ENCODE measurements at places on chromosomes 12 and 14.
A peak's percentile ranks its signal among the peaks of the same experiment; 100 is the strongest.

GRCh38 chr14:51539571-51540037 is 112.1 kb upstream of the FRMD6 start:
- no peaks in the 10 kb centered on the region for H3K36me3 ChIP-seq
- H3K27ac ChIP-seq = no peak overlapping the region
- H3K4me1 ChIP-seq = no peaks in the 10 kb centered on the region

GRCh38 chr14:82500222-82500621 is 966.6 kb upstream of the SEL1L start:
- H3K27me3 ChIP-seq = no peaks in the 10 kb centered on the region
- no peak overlapping the region for H3K27ac ChIP-seq
- no peak for DNase-seq
- H3K36me3 ChIP-seq = no peaks in the 10 kb centered on the region
- H3K4me3 ChIP-seq = no peak overlapping the region

DNA sequence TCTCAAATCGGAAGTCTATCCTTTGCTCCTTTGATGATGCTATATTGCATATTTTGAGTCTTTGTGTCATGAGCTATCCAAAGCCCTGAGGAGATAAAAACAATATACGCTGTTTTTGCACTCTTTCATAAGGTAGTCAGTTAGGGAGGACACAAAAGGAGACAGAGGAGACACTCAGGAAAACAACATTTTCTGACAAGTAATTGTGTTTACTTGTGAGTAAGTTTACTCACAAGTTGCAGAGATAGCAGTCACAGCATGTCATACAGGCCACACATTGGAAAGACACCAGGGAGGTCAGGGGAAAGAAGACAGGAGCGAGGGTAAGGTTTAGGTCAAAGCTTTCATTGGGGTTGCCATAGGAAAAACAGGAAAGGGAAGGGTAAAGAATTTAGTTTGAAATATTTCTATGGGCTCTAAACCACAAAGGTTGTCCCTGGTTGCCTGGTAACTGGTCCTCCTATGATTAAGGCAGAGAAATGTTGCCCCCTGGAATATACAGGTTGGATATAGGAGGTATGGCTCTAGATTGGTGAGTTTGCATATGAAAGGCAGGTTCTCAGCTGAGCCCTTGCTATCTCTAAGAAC is 7.4 kb upstream of the GABARAPL1 start:
- no peaks in the 10 kb centered on the region for H3K36me3 ChIP-seq
- H3K27ac ChIP-seq = no peak overlapping the region
- no peaks in the 10 kb centered on the region for H3K27me3 ChIP-seq
- DNase-seq = no peak
- H3K4me1 ChIP-seq = no peaks in the 10 kb centered on the region

DNA sequence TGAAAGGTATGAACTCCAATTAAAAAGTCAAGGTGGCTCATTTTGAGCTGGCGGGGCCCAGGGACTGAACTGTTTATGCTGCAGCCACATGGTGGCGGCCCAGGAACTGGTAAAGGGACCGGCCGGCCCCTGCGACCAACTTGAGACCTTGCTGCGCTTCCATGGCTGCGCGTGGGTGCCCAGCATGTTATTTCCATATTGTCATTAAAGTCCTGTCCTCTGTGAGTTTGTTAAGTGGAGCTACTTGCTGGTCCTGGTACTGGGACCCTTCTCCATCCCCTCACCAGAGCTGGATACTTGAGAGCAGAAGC is 62.3 kb downstream of the BEGAIN start:
- H3K36me3 ChIP-seq = peaks cover 3% of the 10 kb centered on the region
- no peak overlapping the region for H3K27ac ChIP-seq
- DNase-seq = no peak
- H3K27me3 ChIP-seq = no peaks in the 10 kb centered on the region

DNA sequence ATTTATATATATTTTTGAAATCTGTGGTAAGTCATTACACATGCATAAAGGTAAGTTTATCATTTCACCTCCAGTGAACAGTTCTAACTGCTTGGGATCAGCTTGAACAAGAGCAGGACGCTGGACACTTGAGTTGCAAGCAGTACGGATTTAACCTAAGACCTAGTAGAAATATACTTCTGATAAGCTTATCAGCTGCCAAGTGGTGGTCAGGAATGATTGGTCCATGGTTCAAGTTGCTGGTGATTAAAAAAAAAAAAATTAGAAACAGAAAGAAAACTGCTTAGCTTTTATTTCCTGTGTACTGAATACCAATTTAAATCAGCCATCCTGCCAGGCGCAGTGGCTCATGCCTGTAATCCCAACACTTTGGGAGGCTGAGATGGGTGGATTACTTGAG is 88.6 kb downstream of the AEBP2 start:
- peaks cover 3% of the 10 kb centered on the region for H3K4me1 ChIP-seq
- no peak for DNase-seq
- H3K27me3 ChIP-seq = no peaks in the 10 kb centered on the region
- H3K4me3 ChIP-seq = no peak overlapping the region
- H3K36me3 ChIP-seq = no peaks in the 10 kb centered on the region

- H3K27me3 ChIP-seq = no peaks in the 10 kb centered on the region
- no peaks in the 10 kb centered on the region for H3K36me3 ChIP-seq
- DNase-seq = no peak
- no peaks in the 10 kb centered on the region for H3K4me1 ChIP-seq
- H3K27ac ChIP-seq = no peak overlapping the region
These were observed 22.5 kb upstream of the PTGDR start for GRCh38 chr14:52244997-52245396.

DNA sequence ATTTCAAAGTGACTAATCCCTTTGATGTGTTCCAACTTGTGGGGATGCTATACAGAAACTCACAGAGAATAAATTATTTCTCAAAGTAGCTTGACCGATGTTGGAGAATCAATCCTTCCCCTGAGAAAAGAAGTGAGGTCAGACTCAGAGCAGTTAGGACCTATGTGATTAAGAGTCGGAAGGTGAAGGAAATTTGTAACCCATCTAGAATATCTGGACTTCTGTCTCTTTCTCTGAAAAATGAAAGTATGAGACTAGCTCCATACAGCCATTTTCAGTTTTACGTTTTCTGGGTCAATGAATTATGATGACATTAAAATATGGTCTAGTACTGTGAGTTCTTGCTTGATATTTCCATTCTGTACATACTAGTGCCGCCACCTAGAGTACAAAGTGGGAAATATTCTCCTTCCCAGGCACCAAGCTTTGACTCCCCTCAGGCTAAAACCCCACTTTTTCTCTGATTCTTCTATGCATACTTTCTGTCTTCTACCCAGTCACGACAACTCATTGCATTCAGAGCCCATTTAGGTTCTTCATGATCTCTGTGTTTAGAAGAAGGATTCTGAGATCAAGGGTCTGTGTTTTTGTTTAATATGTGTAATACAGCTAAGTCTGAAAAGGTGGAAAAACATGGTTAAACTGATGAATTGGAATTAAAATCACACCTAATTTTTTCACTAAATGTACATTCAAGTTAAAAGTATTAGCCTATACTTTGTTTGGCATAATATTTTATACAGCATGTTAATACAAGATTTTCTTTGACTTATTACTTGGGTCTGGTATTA is 6.9 kb upstream of the NTS start:
- H3K4me3 ChIP-seq = no peak overlapping the region
- H3K36me3 ChIP-seq = no peaks in the 10 kb centered on the region
- no peak overlapping the region for H3K27ac ChIP-seq
- no peak for DNase-seq

DNA sequence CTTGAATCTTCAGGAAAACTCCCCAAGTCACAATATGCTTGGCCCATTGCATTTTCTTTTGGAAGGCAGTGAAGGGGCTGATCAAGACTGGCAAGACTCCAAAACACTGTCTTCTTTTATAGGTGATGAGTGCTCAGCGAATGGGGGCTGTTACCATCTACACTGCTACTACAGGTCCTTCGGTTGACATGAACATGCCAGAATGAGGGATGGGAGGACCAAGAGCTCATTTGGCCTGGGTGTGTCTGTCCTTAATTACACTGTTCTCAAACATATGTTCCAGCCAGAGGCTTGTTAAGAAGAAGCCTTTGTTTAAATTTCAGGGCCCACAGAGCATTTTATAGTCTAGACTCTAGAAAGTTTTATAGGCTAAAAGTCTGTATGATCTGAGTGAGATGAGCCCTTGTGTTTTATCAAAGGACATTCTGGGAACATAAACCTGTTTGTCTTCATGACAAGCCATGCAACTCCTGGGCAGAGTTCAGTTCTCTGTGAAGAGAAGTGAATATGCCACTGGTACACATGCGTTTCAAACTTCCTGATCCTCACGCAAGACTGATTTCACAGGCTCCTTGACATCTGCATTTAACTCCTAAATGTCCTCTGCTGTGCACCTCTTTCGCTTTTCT is 4.7 kb upstream of the FAM234B start:
- H3K36me3 ChIP-seq = no peaks in the 10 kb centered on the region
- H3K27ac ChIP-seq = no peak overlapping the region
- no peaks in the 10 kb centered on the region for H3K4me1 ChIP-seq
- no peak for DNase-seq
- H3K27me3 ChIP-seq = no peaks in the 10 kb centered on the region

GRCh38 chr14:105420974-105421674 is 1.5 kb downstream of the MTA1 start:
- no peaks in the 10 kb centered on the region for H3K36me3 ChIP-seq
- H3K4me3 ChIP-seq = peak overlapping the region; percentile 75
- H3K27ac ChIP-seq = peak overlapping the region; percentile 77
- H3K4me1 ChIP-seq = peaks cover 27% of the 10 kb centered on the region
- no peaks in the 10 kb centered on the region for H3K27me3 ChIP-seq
- DNase-seq = no peak

DNA sequence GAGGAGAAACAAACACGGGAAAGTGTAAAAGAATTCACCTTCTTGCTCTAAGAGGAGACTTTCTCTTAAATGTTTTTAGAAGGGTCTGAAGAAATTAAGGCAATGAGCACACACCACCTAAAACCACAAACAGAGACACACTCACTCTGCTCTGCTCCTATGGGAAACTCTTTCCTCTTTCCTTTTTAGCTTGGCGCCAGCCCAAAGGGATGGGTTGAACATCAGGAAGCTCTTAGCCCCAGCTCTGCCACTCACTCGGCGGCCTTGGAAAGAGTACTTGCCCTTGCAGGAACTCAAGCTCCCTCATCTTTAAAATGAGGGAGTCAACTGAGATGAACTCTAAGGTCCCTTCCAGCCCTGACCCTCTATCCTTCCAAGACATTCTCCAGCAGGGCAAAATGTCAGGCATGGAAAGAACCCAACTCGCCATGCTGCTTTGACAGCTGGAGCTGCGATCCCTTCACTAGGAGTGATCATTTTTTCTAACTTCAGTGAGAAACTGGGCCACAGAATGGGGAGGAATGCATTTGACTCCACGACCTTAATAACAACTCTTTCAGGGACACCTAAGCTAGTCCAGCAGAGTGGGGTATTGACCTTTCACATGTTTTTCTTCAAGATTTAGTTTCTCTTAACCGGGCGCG is 980 bp upstream of the RNASE8 start:
- no peak overlapping the region for H3K27ac ChIP-seq
- H3K27me3 ChIP-seq = no peaks in the 10 kb centered on the region
- no peak overlapping the region for H3K4me3 ChIP-seq
- DNase-seq = no peak

DNA sequence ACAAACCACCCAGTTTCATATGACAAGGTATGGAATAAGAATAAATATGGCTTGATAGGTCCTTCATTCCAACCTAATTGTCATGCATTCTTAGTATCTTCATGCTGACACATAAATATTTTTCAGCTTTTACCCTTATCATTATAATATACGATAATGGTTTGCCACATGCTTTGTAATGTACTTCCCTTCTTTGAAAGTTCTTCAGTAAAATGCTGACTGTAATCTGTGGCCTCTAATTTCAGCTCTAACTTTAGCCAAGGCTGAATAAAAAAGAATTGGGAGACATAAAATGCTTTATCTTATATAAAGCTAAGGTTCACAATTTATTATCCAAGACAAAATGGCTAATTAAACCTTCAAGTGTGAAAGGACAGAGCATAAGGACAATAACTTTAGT is 2.6 kb upstream of the MAP4K5 start:
- H3K36me3 ChIP-seq = no peaks in the 10 kb centered on the region
- no peak overlapping the region for H3K27ac ChIP-seq
- no peak for DNase-seq
- H3K4me3 ChIP-seq = no peak overlapping the region
- H3K4me1 ChIP-seq = peaks cover 25% of the 10 kb centered on the region

GRCh38 chr14:20697273-20698017 is 8.9 kb downstream of the ANG start:
- no peak overlapping the region for H3K4me3 ChIP-seq
- H3K36me3 ChIP-seq = no peaks in the 10 kb centered on the region
- H3K4me1 ChIP-seq = no peaks in the 10 kb centered on the region
- H3K27ac ChIP-seq = no peak overlapping the region
- peak; percentile 12 for DNase-seq

Data from gastrocnemius medialis (tissue), 4 donors.